ENCODE measurements at places on chromosomes 11 and 22.

GRCh38 chr11:17159441-17159840, 48.3 kb downstream of the PIK3C2A start:
- DNase-seq = no peak

DNA sequence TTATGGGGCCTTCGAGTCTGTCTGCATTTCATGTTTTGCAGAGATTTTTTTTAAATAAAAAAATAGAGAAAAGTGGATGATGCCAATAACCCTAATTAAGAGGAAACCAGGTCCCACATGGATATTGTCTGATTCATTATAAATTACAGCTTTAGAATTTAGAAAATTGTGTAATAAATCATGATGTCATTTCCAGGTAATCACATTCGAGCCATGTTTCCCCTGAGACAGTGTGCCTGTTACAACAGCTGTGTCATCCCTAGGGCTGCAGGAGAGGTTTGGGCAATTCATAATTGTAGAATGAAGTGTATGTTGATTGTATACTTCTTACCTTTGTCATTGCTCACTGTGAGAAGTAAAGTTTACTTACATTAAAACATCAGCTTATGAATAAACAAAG, 38.3 kb downstream of the NCAM1 start:
- no peak for DNase-seq

DNA sequence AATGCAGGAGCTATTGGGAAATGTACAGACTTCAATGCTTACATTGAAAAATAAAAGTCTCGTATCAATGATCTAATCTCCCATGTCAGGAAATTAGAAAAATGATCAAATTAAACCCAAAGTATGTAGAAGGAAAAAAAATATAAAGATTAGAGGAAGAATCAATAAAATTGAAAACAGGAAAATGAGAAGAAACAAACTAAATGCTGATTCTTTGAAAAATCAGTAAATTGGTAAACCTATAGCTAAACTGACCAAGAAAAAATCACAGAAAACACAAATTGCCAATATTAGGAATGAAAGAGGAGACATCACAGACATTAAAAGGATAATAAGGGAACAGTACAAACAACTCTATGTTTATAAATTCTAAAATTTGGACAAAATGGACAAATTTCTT, 11.8 kb downstream of the OR2AT4 start:
- no peak for DNase-seq

- DNase-seq = no peak
Observed at GRCh38 chr11:72743321-72744221, 8.6 kb downstream of the ARAP1 start.

- DNase-seq = no peak
Observed at GRCh38 chr11:44760917-44761550, 34.3 kb downstream of the TSPAN18 start.

DNA sequence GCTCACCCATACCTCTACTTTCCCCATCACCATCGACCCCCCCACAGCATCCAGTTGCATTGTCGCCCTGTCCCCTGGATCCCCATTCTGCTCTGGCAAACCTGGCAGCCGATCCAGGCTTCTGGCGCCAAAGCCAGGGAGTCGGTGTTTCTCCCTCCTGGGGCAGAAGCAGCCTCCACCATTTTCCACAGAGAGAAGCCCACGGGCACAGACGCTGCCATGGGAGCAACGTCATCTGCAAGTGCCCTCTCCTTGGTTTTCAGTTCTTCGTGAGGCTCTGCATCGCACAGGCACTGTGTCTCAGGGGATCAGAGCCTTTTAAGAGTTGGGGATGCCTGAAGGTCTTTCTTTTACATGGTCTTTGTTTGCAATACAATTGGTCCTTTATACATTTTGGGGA, 2.3 kb downstream of the YPEL4 start:
- DNase-seq = no peak

GRCh38 chr22:36405671-36406538, 18.1 kb upstream of the MYH9 start:
- DNase-seq = no peak

- no peak for DNase-seq
Observed at GRCh38 chr22:46586123-46586519, 34.1 kb upstream of the GRAMD4 start.

DNA sequence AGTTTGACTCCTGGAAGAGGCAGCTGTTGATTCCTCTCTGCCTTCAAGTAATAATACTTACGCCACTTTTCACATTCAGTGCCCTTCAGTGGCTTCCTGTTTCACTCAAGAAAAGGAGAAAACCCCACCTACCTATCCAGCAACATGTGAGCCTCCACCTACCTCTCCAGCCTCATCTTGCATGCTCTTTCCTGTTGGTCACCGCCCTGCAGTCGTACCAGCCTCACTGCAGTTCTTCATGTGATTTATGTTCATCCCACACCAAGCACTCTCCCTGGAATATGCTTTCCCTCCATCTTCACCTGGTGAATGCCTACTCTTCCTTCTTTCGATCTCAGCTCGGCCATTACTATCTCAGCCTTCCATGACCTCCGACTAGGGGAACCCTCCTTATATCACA, 21.8 kb upstream of the YWHAH start:
- no peak for DNase-seq

DNA sequence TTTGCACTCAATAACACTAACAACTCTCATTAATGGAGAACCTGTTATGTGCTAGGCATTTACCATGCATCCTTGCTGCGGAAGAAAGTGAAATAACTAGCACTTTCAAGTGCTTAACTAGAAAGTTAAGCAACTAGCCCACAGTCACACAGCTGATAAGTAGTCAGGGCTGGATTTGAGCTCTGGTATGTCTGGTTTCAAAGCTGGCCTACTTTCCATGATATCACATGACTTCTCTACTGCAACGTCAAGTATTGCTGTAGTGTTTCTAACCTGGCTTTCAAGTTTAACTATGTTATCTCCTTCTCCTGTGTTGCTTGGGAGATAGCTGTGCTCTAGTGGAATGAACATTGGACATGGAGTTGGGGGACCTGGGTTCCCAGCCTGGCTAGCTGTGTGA, 12.1 kb downstream of the SLC15A3 start:
- DNase-seq = no peak

DNA sequence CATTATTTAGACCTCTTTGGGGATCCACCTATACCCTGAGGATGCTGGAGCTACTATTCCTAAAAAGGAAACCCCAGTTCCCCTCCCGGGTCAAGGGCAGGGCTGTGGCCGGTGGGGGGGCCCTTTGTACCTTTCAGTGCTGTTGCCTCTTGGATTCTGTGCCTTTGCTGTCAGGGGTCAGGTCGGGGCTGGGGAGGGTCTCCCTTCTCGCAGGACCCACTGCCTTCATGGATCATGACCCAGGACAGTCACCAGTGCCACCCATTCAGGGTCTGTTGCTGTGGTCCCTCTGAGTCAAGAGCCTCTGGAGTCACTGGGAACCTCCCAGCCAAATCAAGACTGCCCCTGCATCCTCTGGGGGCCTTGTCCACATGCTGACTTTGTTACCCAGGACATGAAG, 78.1 kb upstream of the CCND1 start:
- DNase-seq = no peak

- peak; percentile 35 for DNase-seq
Observed at GRCh38 chr22:37392721-37393328, 34.5 kb downstream of the ELFN2 start.

- DNase-seq = no peak
Observed at GRCh38 chr11:57359896-57360690, 20.9 kb downstream of the PRG3 start.

GRCh38 chr11:77082838-77083565, 16.2 kb downstream of the CAPN5 start:
- no peak for DNase-seq

DNA sequence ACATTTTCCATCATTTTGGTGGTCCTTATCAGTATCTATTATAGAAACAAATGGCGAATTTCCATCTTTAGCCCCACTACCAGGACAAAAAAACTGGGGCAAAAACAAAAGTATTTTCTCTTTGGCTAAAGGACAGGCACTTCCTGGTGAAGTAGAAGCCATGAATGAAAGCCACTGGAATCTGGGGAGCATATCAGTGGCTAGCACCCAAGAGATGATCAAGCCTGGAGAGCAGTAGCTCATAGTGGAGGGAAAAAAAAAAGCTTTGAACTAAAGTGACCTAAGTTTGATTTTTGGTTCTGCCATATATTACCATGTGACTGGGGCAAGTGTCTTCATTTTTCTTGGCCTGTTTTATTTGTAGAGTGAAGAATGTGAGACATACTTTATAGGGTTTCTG, 272.3 kb downstream of the GUCY1A2 start:
- DNase-seq = no peak

- DNase-seq = no peak
Observed at GRCh38 chr11:92967867-92968266, 1.6 kb upstream of the MTNR1B start.

GRCh38 chr22:41742918-41743317, 43.6 kb downstream of the MEI1 start:
- DNase-seq = no peak

DNA sequence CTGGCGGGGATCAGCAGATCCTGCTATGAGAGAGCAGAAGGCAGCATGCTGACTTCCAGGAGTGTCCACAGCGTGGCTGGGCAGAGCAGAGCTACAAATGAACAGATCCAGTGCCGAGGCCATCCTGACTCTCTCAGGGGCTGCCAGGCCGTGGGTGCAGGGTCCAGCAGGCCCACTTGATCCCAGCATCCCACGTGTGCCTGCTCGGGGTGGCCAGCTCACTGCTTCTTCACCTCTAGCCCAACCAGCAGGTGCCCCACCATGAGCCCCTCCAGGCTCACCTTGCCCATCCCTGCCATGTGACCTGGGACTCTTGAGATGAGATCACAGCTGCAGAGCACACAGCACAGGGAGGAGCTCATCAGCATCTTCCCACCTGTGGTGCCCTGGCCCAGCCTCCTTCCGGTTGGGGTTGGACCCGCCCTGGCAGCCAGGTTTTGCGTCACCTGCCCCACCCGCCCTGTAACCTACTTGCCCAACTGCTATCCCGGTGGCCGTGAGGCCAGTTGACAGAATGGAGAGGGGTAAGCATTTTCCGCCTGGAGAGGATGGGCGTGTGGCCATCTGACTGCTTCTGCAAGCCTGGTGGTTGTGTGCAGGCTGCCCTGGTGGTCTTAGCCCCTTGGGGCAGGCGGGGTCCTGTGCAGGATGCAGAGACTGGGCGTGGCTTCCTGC, 11.0 kb downstream of the TANGO2 start:
- no peak for DNase-seq

GRCh38 chr11:128208329-128209137, 378.8 kb downstream of the ETS1 start:
- DNase-seq = no peak

- DNase-seq = no peak
Observed at GRCh38 chr11:11980841-11981308, 27.6 kb downstream of the DKK3 start.

- no peak for DNase-seq
Observed at GRCh38 chr11:66464916-66465315, 1.8 kb upstream of the PELI3 start.
